Stimulated activated CD4-positive, alpha-beta T cell treated with anti-CD3 and anti-CD28 coated beads, Interleukin-4, amount 100 ng/mL, for 48 hours (primary cell): ENCODE measurements at places on chromosomes 1 and 21.

- DNase-seq = no peak
These were observed 116.9 kb downstream of the HLCS start for GRCh38 chr21:36849461-36850105.

GRCh38 chr1:171219346-171220080 is 28.8 kb upstream of the FMO1 start:
- no peak for DNase-seq

DNA sequence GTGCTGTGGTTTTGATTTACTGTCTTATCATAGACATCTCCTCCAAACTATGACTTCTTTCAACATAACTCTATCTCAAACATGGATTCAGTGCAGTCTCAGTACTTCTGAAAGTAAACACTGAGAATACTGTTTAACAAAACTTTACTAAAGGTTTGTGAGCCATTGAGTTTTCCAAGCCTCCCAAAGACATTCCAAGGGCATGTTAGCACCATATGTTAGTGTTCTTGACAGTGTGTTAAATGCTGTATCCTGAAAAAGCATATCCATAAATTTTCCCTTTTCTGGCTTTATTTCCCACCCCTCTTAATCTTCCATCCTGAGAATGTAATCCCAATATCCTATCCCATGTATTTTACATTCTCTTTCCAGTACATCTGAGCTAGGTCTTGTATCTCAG is 446.8 kb upstream of the CXADR start:
- DNase-seq = no peak

GRCh38 chr21:21915816-21916215 is 917.6 kb downstream of the NCAM2 start:
- DNase-seq = no peak

DNA sequence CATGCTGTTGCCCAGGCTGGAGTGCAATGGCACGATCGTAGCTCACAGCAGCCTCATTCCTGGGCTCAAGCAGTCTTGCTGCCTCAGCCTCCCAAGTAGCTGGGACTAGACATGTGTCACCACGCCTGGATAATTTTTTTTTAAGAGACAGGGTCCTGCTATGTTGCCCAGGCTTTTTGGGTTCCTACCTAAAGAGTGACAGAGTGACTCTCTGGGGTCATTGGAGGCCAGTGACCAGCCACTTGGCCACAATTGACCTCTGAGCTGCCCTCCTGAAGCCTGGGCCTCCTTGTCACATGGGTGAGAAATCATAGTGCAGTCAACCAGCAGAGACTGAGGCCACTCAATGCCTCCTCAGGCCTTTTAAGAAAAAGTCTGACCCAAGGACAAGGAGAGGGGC is 5.7 kb downstream of the DIO1 start:
- DNase-seq = no peak

- DNase-seq = no peak
These were observed 146.8 kb upstream of the NRIP1 start for GRCh38 chr21:15211491-15212133.

DNA sequence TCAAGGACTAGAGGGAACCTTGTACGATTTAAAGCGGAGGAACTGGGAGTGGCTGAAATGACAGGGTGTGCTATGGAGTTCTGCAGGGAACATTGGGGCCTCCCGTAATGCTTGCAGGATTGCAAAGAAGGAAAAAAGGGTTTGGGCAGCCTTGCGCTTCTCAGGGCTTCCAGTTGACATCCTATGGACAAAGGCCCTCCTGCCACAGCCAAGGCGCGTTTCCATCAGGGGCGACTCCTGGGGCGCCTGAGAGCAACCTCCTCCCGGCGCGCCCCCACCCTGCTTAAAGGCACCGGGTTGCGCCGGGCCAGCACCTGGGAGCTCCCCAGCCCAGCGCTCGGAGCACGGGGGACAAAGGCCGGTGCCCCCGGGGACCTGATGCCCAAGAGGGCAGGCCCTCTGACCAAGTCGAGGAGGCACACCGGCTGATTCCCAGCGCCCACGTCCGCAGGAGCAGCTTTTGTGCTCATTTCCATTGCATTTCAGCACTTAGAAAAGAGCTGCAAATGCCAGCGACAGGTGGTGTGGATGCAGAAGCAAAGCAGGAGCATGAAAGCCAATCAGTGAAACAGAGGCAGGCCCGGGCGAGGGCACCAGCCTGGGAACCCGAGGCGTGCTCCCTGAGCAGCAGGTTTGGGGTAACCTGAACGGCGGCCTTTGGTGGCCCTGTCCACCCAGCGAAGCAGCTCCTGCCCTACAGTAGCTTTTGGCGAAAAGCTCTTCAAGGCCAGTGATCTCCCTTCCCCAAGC is 17.6 kb upstream of the RNF187 start:
- DNase-seq = no peak

DNA sequence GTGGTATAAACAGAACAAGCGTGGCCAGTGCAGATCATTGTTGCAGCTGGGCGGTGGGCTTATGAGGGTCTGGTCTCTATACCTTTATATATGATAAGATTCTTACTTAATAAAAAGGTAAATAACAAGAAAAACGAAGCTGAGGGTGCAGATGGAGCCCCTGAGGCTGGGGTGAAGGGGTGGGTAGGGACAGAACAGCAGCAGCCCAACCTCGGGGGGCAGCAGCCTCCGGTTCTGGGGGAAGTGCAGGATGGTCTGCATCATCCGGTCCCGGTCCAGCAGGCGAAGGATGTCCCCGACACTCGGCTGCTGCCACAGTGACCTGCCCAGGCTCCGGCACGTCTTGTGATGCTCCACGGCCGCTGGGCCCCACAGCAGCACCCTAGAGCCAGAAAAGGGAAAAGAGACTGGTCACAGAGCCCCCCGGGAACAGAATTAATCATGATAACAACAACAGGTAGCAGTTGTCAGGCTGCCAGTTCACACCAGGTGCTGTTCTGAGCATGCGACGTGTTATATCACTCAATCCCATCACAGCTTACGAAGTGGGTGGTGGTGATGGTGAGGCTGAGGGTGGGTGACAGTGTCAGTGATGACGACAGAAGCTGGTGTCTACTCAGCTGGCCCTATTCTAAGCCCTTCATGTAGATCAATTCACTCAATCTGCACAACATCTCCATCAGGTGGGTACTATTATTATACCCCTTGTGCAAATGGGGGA is 35.5 kb downstream of the MRAP start:
- no peak for DNase-seq

DNA sequence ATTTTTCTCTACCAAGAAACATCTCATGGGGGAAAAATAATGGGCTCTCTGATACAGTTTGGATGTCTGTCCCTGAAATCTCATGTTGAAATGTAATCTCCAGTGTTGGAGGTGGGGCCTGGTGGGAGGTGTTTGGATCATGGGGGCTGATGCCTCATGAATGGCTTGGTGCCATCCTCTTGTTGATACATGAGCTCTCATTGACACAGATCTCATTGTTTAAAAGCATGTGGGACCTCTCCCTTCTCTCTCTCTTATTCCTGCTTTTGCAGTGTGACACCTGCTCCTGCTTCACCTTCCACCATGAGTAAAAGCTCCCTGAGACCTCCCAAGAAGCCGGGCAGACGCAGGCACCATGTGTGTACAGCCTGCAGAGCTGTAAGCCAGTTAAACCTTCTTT is 332.5 kb upstream of the NRIP1 start:
- no peak for DNase-seq

GRCh38 chr1:155961937-155962336 is 16.4 kb downstream of the ARHGEF2 start:
- DNase-seq = no peak

GRCh38 chr1:15151871-15152270 is 1.7 kb upstream of the TMEM51 start:
- no peak for DNase-seq
